Esophagus (tissue), 2 donors: ENCODE measurements at places on chromosomes 6 and 20. TPM values are rescaled to one million over a fixed set of nuclear protein-coding genes. Genes with fewer than 3 reads are reported as not detected.

The TBXT gene
- polyA plus RNA-seq: not detected

The ENPP1 gene
- polyA plus RNA-seq: 0.84 TPM

The VSX1 gene
- polyA plus RNA-seq: not detected

The HSPA1L gene
- 0.39 TPM for polyA plus RNA-seq
